ENCODE measurements at places on chromosomes 12 and 14.

DNA sequence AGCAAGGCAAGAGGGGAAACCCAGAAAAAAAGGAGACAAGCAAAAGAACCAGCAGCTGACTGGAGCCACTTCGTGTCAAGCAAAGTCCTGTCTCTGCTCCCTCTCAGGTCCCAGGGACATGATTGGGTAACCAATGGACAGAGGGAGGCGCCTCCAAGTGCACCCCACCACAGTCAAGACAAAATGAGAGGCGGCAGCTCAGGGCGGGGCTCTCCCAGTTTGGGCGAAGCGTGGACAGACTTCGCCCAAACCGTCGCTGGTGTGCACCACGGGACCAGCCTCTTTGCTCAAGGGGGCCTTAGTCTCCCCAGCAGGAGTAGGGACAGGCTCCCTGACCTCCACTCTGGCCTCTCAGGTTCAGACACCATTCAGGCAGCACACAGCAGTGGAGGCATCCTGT lies 1.5 kb upstream of the BEGAIN start:
- DNase-seq: no peak

GRCh38 chr12:13099066-13099843 lies 4.2 kb downstream of the GSG1 start:
- DNase-seq: no peak

DNA sequence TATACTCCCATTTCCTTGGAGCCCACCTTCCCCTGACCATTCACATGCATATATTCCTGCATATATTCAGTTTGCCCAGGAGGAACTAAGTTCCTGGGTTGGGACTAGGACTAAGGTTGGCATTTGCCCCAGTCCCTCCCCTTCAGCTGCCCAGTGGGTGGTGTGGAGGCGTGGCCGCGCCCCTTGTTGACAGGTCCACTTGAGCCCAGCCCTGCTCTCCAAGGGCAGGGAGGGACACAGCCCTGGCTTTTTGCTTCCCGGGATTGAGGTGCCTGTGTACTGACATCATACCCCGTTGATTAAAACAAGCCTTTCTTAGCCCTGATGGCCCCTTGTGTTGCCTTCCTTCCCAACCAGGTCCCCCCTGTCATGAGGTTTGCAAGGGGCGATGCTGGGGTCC lies 7.3 kb downstream of the ERBB3 start:
- DNase-seq: no peak

GRCh38 chr12:58458102-58458501 lies 462.2 kb downstream of the LRIG3 start:
- DNase-seq: no peak

DNA sequence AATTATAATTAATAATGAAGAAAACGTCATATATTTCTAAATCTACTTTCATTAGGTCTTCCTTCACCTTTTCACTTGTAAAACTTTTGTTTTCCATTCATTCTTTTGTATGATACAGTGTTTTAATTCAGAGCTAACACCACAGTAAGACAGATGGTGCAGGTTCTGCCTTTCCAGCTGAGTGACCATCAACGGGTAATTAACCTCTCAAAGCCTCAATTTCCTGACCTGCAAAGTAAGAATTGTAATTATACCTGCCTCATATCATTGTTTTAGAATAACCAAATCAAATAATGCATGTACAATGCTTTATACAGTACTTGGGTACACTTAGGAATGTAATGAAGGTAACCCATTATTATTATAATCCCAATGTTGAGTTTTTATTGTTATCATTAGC lies 157.6 kb downstream of the FOXA1 start:
- DNase-seq: no peak

GRCh38 chr14:52021957-52022600 lies 32.7 kb downstream of the RTRAF start:
- no peak for DNase-seq

DNA sequence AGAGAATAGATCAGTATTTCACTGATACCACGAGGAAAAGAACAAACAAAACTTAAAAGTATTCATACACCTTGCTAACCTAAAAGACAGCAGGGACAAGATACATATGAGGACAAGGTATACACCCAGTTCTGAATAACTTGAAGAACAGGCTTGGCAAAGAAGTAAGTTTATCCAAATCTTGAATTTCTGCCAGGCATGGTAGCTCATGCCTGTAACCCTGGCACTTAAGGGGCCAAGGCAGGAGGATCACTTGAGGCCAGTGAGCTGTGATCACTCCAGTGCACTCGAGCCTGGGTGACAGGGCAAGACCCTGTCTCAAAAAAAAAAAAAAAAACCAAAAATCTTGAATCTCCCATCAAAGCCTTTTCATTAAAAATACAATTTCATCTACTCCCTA lies 25.0 kb downstream of the EIF2S1 start:
- DNase-seq: no peak

DNA sequence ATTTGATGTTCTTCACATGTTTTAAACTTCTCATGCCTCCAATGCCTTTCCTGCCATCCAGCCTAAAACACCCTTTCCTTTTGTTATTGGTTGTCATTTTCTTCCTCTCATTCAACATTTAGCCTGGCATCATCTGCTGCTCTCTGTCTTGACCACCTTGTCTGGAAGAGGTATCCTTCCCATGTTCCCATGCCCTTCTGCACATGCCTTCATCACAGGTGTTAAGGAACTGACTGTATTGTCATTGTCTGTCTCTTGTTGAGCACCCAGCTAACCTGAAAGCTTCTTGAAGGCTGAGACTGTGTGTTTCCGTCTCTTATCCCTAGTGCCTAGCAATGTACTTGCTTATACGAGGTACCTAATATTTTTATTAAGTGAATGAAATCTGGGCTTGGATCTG lies 4.5 kb upstream of the LRP1 start:
- DNase-seq: no peak

DNA sequence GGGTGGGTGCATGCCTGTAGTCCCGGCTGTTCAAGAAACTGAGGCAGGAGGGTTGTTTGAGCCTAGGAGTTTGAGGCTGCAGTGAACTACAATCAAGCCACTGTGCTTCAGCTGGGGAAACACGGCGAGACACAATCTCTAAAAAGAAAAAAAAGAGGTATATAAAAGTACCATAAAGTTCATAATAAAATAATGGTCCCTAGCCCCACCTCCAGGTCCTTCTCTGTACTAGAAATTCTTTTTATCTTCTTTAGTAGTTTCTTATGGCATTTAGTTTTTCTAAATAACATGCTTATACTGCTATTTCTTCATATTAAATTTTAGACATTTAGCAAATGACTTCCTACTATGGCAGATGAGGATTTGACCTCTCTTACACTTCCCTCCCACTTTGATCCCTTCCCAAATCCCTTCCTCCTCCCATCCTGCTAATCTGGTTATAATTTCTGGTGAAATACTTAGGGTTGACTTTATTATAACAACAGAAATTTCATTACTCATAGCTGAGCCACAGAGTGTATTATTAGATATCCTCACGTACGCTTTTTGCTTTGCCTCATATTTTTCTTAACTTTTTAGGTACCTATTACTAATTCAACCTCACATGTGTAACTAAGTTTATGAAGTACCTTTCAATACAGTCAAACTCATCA lies 94.7 kb downstream of the SLC41A2 start:
- no peak for DNase-seq

- peak; percentile 36 for DNase-seq
Observed at GRCh38 chr12:92143686-92144630, 1.7 kb downstream of the BTG1 start.

- DNase-seq: no peak
Observed at GRCh38 chr12:33265900-33266299, 173.7 kb downstream of the SYT10 start.

DNA sequence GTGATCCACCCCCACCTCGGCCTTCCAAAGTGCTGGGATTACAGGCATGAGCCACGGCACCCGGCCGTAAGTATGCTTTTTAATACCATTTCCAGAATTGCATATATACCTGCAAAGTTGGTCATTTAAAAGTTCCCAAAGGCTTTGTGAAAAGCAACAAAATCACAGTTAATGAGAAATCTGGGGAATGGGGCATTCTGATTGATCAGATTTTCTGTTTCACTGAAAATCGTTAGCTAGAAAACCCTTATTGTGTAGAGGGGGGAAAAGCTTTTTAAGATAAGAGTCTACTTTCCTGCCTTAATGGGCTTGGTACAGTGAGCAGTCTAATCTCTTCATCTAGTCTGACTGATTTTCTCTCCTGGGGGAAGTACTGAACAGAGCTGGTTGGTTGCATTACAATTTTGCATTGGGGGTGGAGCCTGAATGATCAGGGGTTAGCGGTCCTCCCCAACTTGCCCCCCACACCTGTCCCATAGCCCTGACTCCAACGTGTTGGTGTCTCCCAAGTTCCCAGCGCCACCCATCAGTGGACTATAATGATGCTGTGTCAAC lies 23.8 kb downstream of the IL31 start:
- no peak for DNase-seq

DNA sequence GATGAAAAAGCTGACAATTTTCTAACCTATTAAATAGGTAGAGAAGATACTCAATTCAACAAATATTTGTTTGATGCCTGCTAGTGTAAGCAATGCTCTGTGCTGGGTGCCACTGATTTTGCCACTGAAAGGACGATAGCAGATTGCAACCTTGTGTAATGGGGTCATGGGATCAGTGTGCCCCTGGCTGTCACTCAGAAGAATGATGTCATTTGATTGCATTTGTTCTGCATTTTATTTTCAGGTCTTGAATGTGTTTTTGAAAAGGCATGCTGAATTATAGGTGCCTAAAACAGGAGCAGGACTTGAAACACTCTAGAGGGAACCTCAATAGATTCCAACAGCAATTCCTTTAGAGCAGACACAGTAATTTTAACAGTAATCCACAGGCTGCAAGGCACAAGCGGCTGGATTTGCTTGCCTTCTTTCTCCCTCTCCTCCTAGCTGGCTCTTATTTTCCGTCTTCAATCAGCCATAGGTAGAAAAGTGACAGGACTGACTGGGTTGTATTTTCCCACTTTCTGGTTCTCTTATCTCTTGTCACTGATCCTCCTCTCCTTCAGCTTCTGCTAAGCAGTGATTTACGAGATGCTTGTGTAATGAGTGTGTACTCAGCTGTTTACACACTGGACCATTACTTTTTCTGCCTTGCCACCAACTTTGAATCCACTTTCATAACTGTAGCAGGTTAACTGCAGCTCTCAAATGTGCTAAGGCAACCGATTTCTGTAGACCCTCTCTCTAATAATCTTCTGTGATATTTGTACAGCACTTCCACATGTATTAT lies 4.1 kb downstream of the PLXNC1 start:
- no peak for DNase-seq

- DNase-seq: no peak
Observed at GRCh38 chr12:82174383-82174782, 183.8 kb downstream of the CCDC59 start.

GRCh38 chr12:106093246-106093645 lies 45.5 kb downstream of the NUAK1 start:
- no peak for DNase-seq

DNA sequence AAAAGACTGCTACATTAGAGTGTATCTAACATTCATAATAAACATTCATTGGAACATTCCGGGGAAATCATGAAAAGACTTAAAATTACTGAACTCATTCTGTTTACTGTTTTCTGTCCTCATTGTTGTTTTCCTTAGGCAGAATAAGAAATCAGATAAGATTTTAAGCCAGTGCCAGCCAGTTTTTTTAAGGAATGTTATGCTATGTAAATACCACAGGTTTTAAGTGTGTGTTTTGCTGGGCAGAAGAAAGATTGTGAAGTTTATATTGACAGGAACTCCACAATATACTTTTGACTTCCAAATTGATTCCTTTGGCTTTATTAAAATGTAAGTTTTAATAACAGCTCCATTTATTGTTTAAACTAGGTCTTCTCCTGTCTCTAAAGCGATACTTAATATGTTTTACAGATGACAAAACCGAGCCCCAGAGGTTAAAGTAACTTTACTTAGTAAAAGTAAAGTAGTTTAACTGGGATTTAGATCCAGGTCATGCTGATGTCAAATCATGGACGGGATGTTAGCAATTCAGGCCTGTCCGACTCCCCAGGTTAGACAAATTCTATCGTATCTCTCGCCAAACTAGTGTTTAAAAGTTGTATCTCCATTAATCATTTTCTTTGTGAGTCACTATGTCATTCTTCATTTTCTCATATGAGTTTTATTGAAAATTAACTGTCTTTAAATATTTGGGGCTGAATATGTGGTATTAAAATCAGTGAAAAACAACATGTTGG lies 1.7 kb downstream of the LARP4 start:
- DNase-seq: no peak

DNA sequence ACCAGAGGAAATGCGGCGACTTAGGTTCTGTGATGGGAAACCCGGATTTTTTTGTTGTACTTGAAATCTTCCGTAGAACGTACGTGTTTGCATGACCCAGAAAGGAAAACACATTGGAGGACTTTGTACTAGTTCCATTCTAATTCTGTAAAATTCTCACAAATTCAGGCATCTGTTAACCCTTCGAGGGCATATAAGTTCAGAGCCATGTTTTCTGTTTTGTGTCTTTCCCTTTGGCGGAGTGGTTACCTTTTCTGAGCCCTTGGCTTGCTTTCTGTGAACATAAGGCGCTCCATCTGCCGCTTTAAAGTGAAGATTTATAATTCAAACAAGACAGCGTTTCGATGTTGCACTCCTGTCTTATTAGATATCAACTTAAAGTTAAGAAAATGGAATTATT lies 34.2 kb downstream of the BICD1 start:
- no peak for DNase-seq

GRCh38 chr14:95165517-95165916 lies 8.2 kb upstream of the DICER1 start:
- DNase-seq: no peak

DNA sequence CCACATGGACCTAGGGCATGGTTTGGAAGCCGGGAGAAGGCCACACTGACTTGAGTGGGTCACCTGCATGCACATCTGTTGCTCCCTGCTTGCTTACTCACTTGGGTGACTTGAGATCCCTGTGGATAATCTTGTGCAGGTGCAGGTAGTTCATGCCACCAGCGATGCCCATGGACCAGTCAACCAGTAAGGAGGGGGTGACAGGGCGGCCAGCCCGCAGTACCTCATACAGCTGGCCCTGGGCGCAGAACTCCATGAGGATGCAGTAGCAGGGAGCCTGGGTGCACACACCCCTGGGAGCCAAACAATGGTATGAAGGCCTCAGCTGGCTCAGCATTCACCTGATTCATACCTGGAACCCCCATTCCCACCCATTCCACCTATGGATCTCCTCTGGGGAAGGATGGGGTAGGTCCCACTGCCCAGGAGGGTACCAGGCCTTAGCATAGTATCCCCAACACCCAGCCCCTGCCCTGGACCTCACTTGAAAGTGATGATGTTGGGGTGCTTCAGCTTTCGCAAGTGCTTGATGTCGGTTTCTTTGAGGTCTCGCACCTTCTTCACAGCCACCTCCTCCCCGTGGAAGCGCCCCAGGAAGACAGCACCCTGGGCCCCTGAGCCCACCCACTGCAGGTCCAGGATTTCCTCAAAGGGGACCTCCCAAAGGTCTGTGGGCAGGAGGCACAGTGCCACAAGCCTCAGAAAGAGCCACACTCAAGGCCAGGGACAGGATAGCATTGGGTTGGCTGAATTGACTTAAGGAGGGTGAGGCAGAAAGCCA lies 13.1 kb downstream of the MAP3K12 start:
- DNase-seq: no peak

DNA sequence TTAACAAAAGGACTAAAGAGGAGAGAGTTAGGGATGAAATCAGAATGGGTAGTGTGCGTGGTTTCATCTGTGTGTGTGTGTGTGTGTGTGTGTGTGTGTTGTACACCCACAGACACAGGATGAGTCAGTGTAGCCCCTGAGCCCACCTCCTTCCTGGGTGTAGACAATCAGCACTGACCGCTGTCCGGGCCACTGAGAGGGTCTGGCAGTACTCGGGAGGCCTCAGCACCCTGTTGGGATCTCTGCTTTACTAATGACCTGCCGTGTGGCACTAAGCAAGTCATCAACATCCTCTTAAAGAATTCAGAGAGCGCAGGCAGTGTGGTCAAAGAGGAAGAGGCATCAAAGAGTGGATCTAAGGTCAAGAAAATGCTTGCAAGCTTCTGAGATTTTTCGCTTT lies 112.6 kb downstream of the PRMT8 start:
- DNase-seq: no peak

All from stimulated activated CD4-positive, alpha-beta T cell treated with anti-CD3 and anti-CD28 coated beads, Interleukin-12 subunit alpha, Interleukin-12 subunit beta, amount 100 ng/mL, for 4 hours (primary cell).